ENCODE measurements at places on chromosomes 5 and 9.
A peak's percentile ranks its signal among the peaks of the same experiment; 100 is the strongest.

GRCh38 chr5:130141659-130142320 is 237.5 kb downstream of the CHSY3 start:
- no peak for DNase-seq

GRCh38 chr5:35229076-35230037 is 930 bp downstream of the PRLR start:
- DNase-seq, result no peak

- no peak for DNase-seq
Observed at GRCh38 chr5:145848854-145849253, 13.7 kb upstream of the PRELID2 start.

DNA sequence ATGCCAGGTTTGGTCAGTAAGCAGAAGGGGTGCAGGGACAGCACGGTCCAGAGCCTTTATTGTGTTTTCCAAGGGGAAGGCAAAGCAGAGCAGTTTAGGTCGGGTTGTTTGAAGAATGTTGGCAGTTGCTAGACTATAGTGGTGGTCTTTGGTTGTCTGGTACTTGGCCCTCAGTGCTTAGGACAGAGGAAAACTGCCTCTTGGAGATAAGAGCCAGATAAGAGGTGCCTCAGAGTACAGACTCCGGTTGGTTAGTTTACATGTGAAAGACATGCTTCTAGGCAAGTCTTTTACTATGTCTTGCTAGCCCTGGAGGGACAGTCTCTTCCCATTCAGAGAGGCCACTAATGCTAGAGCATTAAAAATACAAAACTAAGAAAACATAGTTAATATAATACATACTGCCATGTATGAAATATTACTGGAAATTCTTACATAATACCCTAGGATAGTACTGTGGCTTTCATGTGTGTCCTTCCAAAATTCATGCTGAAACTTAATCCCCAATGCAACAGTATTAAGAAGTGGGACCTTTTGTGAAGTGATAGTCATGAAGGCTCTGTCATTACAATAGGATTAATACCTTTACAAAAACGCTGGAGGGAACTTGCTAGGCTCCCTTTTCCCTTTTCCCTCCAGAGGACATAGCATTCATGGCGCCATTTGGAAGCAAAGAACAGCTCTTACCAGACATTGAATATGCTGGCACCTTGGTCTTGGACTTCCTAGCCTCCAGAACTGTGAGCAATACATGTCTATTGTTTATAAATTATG is 280.4 kb downstream of the TMEM167A start:
- DNase-seq, result no peak

- DNase-seq, result no peak
Observed at GRCh38 chr9:116695438-116695837, 8.3 kb downstream of the TRIM32 start.

DNA sequence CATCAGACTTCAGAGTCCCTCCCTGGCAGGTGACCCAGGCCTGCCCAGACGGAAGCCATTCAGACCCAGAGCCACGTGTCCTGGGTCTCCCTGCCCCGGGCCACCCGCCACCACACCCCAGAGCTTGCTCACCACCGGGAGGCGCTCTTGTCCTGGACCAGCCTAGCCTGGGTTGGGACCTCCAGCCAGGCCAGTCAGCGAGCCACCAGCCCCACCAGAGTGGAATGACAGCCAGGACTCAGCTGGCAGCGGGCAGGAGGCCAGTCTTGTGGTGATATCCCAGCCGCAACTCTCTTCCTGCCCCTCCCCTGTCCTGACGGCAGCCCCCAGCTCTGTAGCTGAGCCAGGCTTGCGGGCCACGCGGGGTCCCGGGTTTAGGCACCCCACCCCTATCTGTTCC is 1.7 kb upstream of the PTGDS start:
- DNase-seq, result peak; percentile 92

DNA sequence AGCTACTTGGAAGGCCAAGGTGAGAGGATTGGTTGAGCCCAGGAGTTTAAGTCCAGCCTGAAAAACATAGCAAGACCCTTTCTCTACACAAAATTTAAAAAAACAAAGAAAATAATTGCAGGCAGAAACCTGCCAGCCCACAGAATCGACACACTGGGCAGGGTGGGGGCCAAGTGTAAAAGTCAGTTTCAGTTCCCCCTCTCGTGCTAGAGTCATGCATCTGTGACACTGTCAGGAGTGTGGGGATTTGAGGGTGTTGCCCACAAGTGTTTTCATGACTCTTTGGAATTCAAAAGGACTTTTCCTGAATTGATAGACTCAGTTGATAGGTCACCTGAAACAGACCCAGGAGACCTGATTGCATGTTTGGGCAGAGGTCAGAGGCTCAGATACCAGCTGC is 47.6 kb downstream of the PRRC2B start:
- no peak for DNase-seq

DNA sequence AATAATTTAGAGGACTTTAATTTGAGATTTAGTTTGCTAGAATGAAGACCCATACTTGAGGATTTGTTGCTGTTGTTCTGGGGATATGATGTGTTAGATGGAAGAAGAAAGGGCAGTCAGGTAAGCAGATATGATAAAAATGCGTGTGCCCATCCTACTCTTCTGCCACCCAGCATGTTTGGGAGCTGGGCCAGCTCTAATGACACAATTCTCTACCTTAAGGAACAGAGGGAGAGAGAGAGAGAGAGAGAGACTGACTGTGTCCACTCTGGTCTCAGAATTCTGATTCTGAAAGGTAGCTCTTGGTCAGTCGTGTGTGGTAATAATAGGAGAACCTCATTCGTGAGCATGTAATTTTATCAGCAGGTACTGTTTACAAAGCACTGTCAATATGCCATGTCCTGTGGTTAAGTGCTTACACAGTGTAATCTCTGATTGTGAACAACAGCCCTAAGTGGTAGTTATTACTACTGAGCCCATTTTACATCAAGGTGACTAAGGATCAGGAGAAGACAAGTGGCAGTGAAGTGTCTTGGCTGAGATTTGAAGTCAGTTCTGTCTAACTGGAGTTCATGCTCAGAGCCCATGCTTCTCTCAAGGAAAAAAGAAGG is 307.4 kb upstream of the SEMA6A start:
- no peak for DNase-seq

DNA sequence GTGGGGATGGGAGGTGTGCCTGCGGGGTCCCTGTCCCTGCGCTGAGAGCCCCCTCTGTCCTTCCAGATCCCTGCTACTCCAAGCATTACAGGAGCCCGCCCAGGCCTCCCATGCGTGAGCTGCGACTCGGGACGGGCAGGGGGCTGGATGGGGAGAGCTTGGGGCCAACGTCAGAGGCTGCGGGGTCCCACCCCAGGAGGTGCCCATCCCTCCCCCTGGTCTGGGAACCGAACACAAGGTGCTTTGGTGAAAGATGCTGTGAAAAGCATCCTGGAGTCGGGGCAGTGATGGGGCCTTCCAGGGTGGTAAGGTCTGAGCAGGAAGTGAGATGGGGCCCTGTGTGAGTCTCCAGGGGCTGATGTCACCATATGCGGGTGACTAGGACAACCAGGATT is 2.7 kb downstream of the LCN9 start:
- DNase-seq, result no peak

DNA sequence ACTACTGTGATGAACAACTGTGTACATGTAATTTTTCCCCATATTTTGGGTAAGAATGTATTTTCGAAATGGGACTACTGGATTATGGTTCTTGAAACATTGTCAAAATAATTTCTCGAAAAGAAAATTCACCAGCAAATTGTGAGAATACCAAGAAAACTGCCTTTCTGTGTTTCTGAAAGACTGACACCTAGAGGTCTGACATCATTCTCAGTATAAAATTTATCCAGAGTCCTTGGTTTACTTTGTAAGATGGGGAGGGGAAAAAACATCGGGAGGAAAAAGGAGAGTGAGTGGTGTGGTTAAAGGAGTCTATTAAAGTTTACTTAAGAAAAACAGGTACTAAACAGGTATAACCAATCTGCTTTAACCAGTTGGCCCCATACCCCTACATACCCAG is 149.2 kb downstream of the CEP120 start:
- DNase-seq, result no peak

GRCh38 chr9:4182831-4183230 is 117.0 kb downstream of the GLIS3 start:
- no peak for DNase-seq

DNA sequence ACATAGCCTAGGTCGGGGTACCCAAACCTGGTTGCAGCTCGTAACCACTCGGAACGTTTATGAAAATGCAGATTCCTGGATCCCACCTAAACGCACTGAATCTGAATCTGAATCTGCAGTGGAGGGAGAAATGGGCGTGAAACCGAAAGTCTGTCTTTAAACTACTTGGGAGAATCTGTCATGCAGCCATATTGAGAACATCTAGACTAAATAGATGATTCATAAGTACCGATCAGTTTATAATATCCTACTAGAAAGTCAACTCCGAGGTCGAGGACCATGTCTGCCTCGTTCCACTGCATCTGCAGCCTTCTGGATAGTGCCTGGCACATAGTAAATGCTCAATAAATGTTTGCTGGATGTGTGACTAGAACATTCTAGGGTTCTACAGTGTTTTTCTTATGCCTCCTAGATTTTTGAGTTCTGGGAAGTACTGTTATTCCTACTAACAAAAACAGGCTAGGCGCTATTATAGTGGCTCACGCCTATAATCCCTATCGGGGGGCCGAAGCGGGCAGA is 632 bp downstream of the COQ4 start:
- DNase-seq, result no peak

DNA sequence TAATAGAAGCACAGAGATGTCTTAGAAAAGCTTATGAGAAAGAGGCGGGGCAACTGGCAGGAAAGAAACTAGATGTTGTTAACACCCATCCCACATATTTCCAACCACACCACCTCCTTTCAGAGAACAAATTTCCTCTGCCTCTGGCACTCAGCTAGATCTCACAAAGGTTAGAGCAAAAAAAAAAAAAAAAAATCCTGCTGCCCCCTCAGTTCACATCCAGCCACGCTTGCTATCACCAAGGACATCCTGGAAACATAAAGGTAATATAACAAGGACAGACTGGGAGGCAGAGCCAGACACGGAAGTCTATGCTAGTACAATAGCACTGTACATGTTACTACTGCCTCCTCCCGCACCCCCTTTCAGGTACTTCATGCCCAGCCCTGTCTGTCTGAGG is 238.0 kb upstream of the PTGER4 start:
- DNase-seq, result no peak

GRCh38 chr5:150781706-150782614 is 3.4 kb downstream of the SMIM3 start:
- DNase-seq, result no peak

- DNase-seq, result no peak
Observed at GRCh38 chr5:5424736-5425135, 2.3 kb downstream of the ICE1 start.

GRCh38 chr5:41721516-41721915 is 148.7 kb downstream of the OXCT1 start:
- no peak for DNase-seq

- no peak for DNase-seq
Observed at GRCh38 chr9:121622387-121623203, 28.8 kb upstream of the DAB2IP start.

GRCh38 chr5:111744455-111744854 is 12.5 kb downstream of the NREP start:
- no peak for DNase-seq

DNA sequence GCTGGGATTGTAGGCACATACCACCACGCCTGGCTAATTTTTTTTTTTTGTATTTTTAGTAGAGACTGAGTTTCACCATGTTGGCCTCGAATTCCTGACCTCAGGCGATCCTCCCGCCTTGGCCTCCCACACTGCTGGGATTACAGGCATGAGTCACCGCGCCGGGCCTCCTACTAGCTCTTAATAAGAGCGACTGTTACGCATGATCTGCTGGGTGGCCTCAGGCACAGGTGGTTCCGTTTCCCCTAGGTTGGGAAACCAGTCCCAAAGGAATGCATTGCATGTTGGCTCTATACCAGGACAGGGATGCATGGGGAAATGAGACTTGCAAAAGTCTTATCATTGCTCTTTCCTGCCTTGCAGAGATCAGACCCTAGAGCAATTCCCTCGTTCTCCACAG is 184.7 kb upstream of the PPP1R26 start:
- no peak for DNase-seq

GRCh38 chr9:16029796-16030363 is 477.0 kb downstream of the CCDC171 start:
- DNase-seq, result no peak

DNA sequence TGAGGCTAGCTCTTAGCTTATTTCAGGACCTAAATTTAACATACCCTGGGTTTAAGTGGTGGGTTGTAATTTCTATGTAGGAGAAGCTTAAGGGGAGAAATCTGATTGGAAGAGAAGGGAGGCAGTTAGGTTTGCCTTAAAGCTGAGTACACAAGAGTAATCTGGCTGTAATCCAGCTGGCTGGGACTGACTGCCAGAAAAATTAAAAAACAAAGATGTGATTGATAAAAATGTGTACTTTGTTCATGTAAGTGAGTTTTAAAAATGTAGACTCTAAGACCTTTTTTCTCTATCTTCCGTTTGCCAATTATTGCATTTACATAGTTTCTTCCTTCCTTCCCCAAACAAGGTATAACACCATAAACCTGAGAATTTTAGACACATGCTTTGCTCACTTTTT is 17.5 kb upstream of the MSMP start:
- no peak for DNase-seq

DNA sequence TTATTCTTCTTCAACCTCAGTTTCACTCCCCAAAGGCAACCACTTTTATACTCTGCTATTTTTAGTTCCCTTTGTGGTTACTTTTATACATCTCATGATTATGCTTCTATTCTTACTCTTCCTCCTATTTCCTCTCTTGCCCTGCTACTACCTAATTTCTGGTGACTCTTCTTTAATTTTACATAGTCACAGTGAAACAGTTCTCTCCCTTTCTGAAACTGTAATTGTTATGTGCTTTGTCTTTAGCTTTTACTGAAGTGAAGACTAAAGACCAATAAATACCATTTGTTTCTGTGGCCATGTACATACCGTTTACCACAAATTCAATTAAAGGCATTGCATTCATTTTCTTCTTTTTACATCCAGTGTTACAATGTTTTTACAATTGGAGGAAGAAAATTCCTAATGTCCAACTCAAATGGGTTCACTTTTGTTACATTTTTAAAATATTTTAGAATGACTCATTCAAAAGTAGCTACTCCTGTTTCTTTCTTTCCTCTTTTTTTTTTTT is 410.6 kb downstream of the PSAT1 start:
- DNase-seq, result no peak

DNA sequence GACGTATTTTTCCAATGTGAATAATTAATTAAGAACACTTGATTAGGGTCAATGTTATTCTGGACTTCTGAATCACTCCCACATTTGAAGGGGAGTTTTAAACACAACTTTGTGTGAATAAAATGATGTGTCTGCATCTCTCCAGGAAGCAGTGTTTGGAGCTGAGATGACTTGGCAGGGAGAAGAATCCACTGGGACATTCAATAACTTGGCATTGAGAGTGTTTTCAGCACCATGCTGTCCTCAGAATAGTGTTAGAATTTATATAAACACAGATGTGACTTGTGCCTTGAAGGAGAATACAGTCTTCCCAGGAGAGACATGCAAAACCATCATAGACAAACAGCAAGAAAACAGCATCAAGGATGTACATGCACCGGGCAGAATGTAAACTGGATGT is 32.7 kb upstream of the KCNMB1 start:
- DNase-seq, result no peak

All from head of caudate nucleus (tissue), 42 donors.